ENCODE measurements at places on chromosomes 12 and 14.

GRCh38 chr12:103596981-103597380 is 9.9 kb downstream of the STAB2 start:
- DNase-seq: no peak

GRCh38 chr12:6068227-6068626 is 56.2 kb downstream of the VWF start:
- DNase-seq: no peak

DNA sequence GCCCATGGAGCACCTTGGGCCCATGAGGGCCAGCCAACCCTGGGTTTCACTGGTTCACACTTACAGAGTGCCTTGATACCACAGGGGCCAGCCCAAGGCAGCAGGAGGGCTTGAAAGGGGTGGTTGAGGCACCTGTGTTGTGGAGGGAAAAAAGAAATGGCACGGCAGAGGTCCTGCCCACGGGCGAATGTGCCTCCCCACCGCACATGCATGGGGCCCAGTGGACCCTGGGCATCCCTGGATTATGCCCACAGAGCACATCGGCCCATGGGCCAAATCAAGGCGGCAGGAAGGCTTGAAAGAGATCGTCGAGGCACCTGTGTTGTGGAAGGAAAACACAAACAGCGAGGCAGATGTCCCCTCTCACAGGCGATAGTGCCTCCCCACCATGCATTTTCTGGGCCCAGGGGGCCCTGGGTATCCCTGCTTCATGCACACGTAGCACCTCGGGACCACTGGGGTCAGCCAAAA is 378.1 kb downstream of the ALG10 start:
- DNase-seq: no peak

DNA sequence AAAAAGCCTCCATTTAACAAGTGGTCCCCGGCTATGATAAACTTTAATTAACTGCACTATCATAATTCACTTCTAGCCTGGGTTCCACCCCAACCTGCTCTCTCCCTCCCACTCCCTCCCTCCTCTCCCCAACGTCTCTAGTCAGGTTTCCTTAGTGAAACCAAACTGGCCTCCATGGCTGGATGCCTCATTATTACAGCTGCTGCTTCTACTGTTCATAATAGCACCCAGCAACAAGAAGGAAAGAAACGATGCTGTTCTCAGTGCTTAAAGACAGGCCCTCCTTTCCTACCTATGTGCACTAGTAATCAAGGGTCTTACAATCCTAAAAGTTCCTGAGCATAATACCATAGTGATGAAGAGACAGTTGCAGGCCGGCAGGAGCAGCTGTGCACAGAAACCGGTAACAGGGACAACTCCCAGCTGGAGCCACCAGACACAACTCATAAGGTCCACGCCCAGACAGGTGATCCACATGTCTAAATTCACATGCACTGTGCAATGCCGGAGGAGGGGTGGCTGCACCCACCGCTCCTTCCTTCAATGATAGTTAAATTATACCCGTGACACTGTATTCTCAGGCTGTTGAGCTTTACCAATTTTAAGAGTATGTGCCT is 6.2 kb downstream of the IRF2BPL start:
- no peak for DNase-seq

- DNase-seq: no peak
Observed at GRCh38 chr12:34345801-34346200, 323.5 kb downstream of the ALG10 start.

DNA sequence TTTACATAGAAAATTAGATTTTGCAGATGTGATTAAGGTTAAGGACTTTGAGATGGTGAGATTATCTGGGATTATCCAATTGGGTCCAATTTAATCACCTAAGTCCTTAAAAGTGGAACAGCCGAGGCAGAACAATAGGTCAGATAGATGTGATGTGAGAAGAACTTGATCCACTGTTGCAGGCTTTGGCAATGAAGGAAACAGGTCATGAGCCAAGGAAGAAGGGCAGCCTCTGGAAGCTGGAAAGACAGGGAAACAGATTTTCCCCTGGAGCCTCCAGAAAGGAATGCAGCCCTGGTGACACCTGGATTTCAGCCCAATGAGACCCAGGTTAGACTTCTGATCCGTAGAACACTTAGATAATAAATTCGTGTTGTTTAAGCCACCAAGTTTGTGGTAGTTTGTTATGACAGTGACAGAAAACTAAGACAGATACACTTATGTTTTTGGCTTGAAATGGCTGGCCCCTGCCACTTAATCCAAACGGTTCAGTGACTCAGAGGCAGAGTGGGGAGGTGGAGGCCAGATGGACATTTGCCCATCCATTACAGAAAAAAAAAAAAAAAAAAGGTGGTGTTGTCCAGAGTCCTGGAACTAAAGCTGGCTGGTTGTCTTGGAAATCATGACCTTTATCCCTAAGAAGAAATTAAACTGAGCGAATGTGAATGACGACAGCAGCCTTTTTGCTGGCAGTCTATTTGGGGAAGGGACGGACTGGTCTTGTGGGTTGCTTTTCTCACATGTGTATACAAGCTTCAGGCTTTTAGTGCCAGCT is 181.9 kb upstream of the NRXN3 start:
- DNase-seq: no peak

GRCh38 chr12:47868552-47869031 is 36.2 kb downstream of the VDR start:
- DNase-seq: no peak

Data from stimulated activated CD8-positive, alpha-beta memory T cell treated with anti-CD3 and anti-CD28 coated beads, Interleukin-2, amount 100 ng/mL, for 1 hour (primary cell).